NCI-H524 treated with DMSO at 0.1 percent for 48 hours (cell line): ENCODE measurements at places on chromosomes 3 and 15.

GRCh38 chr15:39084674-39085530 is 496.0 kb upstream of the THBS1 start:
- peak; percentile 93 for DNase-seq

GRCh38 chr3:50542177-50543034 is 25.1 kb downstream of the C3orf18 start:
- DNase-seq = peak; percentile 46

- DNase-seq = no peak
Measured at GRCh38 chr3:70614111-70614510, 301.7 kb upstream of the MDFIC2 start.

- no peak for DNase-seq
Measured at GRCh38 chr3:190001426-190001825, 119.3 kb downstream of the P3H2 start.

GRCh38 chr3:63966871-63967270 is 54.7 kb upstream of the SCAANT1 start:
- no peak for DNase-seq

GRCh38 chr3:149095487-149095886 is 9.2 kb upstream of the HLTF start:
- no peak for DNase-seq

DNA sequence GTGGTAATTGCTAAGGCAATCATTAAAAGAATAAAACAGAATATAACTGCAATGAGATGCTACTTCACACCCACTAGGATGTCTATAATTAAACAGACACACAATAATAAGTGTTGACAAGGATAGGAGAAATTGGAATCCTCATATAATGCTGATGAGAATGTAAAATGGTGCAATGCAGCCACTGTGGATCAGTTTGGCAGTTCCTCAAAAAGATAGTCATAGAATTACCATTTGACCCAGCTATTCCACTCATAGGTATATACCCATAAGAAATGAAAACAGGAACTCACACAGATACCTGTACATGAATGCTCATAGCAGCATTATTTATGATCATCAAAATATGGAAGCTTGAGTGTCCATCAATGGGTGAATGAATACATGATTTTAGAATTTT is 9.6 kb upstream of the RNF111 start:
- no peak for DNase-seq

- no peak for DNase-seq
Measured at GRCh38 chr3:23172059-23172458, 31.1 kb upstream of the UBE2E2 start.

DNA sequence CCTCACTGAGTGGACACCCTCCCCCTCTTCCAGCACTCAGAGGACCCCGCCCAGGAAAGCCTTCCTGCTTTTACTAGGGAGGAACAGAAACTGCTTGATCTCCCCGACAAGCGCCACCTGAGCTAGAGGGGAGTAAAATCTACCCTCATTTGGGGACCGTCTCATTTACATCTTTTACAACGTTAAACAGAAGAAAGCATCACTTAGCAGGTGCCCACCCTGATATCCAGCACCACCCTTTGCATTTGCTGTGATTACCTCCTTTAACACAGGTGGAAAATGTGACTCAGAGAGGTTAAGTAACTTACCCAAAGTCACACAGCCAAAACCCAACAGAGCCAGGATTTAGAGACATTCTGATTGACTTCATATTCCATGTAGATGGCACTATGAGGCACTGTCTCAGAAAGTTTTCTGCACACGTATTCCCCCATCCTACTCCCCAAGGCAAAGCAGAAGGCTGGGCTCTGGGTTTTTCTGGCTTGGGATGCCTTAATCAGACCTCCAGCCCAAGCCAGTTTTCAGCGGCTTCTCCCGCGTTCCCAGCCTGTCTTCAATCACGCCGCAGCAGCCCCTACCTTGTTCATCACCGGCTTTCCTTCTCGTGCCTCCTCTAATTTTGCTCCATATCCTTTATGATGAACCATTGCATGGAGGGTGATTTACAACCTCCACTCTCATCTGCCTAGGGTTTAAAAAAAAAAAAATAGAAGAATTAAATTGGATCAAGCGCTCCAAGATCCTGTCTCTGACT is 314.6 kb upstream of the PROK2 start:
- no peak for DNase-seq

DNA sequence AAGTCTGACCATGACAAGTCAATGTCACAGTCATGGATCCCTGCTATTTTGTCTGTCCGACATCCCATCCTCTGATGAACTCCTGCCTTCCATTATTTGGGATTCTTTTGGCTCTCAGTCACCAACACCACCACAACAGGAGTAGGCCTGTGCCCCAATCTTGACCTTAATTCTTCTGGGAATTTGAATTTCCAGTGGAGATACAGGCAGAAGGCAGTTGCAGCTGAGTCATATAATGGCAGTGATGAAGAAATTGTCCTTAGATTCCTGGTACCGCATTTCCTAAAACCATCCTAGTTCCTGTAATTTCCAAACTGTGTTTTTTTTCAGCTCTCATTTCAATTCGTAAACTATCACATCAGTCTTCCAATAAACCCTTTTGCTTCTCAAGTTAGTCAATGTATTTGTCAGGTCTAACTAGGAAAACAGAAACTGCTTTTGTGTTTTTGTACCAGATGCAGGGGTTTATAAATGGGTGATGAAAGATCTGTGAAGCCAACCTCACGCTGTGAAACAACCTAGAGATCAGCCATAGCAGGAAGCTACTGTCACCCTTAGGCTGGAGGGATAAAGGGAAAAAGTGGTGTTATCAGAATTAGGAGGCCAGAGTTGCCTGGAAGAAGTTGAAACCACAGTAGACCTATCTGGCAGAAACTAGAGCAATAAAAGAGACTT is 126.3 kb upstream of the TMEM108 start:
- no peak for DNase-seq

- DNase-seq = no peak
Measured at GRCh38 chr3:118782755-118783202, 251.9 kb downstream of the IGSF11 start.

DNA sequence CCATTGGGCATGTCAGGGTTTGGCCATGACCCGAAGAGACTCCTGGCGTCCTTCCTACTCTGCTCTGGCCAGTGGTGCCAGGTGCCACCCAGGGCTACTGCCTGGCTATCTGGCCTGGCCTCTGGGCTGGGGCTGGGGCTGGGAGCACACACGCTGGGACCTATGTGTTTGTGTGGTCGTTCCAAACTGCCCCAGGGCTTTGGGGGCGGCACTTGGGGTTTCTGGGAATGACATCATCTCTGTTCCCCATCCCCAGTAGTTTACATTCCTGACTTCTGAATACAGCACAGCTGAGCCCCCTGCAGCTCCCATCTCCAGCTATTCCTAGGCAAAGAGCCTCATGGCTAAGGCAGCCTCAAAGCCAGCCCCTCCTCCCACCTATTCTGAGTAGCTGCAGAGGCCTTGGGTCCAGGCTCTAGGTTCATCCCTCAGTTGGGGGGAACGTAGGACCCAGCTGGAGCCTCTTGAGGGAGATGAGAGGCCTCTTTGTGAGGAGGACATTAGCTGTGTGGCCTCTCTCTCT is 24.3 kb downstream of the PLEKHO2 start:
- DNase-seq = no peak

GRCh38 chr3:49723296-49723627 is 489 bp downstream of the GMPPB start:
- no peak for DNase-seq

DNA sequence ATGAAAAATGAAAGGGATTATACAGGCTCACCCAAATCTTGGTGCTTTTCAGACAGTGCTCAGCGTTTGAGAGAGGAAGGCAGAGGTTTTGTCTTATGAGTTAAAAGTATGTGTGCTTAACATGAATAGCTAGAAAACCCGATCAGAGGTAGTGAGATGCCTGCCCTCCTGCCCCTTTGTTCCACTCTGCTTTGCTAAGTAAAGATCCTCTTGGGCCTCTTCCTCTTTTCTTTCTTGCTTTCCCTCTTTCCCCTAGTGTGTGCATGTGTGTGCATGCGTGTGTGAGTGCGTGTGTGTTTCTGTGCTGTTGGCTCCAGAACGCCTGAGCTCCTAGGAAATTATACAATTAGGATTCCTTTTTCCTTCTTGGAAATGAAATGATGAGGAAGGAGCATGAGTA is 261.3 kb upstream of the NR2E3 start:
- DNase-seq = no peak

- DNase-seq = no peak
Measured at GRCh38 chr3:4322635-4323034, 19.5 kb downstream of the SETMAR start.

GRCh38 chr3:134838599-134838998 is 43.5 kb downstream of the EPHB1 start:
- no peak for DNase-seq

GRCh38 chr15:36517758-36518157 is 61.7 kb upstream of the CDIN1 start:
- DNase-seq = no peak

GRCh38 chr3:108102420-108103039 is 11.7 kb upstream of the CD47 start:
- no peak for DNase-seq

- DNase-seq = no peak
Measured at GRCh38 chr3:38722781-38723568, 73.5 kb upstream of the SCN5A start.

DNA sequence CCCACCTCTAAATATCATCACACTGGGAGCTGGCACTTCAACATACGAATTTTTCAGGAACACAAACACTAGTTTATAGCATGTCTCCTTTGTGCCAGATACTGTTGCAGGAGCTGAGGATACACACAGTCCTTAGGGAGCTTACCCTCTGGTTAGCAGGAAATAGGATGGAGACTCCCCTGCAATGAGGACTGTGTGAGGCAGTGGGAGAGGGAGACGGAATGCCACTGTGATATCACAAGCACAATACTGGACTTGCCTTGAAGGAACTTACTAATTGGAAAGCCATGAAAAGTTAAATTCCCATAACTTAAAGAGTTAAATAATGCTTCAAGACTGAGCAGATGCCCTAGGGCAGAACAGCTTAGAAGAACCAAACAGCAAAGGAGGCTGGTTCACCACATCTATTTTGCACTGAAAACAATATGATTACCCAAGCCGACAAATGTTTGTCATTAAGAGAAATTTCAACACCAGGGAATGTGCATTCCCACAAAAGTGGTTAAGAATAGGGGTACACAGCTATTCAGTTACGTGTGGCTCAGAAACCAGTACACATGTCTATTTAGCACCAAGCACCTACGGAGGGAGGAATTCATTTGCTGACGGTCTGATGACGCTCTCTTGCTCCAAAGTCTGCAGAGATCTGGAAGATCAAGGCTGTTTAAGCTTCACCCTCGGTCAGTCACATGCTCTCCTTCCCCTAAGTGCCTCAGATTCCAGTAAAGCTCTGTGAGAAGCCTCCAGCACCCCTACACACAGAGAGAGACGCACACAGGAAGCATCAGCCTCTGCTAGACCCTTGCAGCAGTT is 5.2 kb downstream of the TBC1D2B start:
- DNase-seq = no peak

DNA sequence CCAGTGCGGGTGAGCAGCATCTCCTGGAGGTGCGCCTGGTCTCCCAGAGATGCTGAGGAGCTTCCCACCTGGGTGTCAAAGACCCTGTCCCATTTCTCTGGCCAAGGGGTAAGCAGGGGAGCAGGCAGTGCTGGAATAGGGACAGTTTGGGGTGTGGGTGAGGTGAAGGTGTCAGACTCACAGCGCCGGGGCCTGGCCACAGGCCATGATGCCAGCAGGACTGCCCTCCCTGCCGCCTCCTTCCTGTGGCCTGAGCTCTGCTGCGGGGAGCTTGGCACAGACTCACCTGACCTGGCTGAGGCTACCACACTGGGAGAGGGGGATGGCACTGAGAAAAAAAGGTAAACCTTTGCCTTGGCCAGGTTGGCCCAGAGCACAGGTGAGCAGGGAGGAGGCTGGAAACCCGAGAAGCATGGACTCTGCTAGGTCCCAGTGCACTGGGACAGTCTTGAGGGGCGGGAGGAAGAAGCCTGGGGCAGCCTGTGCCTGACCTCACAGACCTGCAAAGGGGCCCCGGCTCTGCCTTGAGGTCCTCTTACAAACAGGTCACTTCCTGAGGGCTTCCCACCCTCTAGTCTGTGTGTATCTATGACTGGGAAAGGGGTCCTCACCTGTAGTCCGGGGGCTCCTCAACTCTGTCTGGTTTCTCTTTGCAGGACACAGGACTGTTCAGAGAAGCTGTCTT is 28.2 kb downstream of the GRAMD2A start:
- DNase-seq = no peak

GRCh38 chr3:41202075-41202833 is 2.9 kb downstream of the CTNNB1 start:
- no peak for DNase-seq

DNA sequence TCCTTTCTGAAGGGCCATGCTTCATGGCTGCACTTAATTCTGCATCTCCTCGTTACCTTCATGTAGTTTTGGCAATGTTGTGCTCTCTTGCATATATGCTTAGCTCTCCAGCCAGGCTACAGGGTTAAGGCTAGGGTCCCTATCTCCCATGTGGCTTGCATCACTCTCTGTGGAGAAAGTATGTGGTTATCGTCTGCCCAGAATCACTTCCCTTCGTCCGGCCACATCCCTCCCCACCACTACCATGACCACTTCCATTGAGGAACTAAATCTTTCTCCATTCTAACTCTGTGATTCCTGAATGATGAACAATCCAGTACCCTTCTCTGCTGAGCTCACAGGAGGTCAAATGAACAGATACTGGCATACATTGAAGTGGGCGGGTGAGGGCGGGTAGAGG is 34.0 kb downstream of the WWTR1 start:
- DNase-seq = no peak

DNA sequence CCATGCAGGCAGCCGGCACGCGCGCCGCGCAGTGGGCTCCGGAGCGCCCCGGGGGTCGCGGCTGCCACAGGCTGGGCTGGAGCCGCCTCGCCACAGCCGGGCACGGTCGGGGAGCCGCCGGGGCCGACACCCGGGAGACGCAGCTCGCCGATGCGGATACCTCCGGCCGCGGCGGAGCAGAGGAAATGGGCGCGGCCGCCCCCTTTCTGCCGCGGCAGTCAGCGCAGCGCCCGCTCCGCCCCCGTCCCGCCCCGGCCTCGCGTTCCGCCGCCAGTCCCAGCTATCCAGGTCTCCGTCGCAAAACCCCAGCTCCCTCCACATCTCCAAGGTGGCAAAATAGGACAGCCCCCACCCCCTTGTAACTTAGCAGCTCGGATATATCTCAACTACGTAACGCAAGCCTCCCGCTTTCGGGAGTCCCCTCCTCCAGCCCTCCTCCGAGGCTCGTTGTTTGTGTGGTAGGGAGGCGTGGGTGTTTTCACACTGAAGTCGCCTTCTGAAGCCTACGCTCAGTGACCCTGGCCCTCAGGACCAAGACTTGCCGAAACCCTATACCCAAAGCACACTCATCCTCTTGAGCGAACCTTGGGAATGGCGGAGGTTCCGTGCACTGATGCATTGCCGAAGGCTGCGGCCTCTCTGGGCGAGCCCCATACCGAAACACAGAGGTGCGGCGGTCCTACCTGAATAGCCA is at the start of gene SH3BP5:
Gene SH3BP5, minus strand, starts transcription at position 182 of the 694 bp plus-strand sequence. Its CDS starts 178 bp downstream, at position 4.
- no peak for DNase-seq

DNA sequence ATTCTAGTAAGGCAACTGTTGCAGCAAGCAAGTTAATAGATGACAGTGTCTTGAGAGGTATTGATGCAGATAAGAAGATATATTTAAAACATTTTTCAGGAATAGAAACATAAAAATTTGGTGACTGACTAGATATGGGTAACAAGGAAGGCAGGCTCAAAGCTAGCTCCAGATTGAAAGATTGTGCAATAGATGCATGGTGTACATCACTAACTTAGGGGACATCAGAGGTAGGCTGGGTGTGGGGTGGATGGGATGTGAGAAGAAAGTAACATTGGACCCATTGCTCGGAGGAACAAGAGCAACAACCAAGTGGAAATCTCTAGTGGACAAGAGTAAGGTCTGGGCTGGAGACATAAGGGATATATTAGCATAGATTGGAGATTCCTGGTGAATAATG is 306.9 kb downstream of the MCTP2 start:
- DNase-seq = no peak

GRCh38 chr15:83207009-83207659 is 489 bp downstream of the HDGFL3 start:
- DNase-seq = no peak
